NCI-H1105 treated with DMSO at 0.1 percent for 48 hours (cell line): ENCODE measurements at places on chromosomes 7 and 10.

DNA sequence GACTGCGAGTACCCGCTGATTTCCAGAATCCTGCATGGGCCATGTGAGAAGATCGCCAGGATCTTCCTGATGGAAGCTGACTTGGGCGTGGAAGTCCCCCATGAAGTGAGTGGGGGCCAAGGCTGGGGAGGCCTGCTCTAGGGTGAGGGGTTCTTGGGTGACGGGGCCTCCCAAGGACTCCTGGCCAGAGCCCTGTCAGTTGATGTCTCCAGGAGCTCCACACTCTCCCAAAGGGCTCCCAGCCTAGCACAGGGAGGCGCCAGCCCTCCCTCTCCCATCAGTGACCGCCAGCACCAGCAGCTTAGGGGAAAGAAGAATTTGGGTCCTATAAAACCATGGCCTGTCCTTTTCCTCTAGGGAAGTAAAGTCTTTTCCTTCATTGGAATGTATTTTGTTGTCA, 9.8 kb upstream of the ZNF22 start:
- no peak for DNase-seq

DNA sequence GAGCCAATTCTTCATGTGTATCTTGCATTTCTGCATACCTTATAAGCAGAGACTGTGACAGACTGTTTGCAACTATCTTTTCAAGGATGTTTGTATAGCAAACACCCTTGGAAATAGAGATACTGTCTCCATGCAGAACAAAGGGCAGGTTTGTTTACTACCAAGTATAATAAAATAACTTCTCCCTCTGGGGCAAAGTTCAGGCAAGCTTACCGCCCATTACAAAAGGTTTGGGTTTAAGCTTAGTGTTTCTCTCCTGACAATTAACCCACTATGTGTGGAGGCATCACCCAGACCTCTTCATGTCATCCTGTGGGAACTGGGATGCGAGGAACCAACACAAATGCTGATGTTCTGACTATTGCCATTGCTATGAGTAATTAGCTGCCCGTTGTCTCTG, 479.1 kb upstream of the ZMIZ1 start:
- no peak for DNase-seq

GRCh38 chr10:89404104-89405047, 10.0 kb upstream of the IFIT5 start:
- no peak for DNase-seq

- no peak for DNase-seq
These were observed 104.0 kb downstream of the CPXM2 start for GRCh38 chr10:123787566-123787965.

GRCh38 chr7:84187087-84187805, 7.3 kb downstream of the SEMA3A start:
- no peak for DNase-seq

DNA sequence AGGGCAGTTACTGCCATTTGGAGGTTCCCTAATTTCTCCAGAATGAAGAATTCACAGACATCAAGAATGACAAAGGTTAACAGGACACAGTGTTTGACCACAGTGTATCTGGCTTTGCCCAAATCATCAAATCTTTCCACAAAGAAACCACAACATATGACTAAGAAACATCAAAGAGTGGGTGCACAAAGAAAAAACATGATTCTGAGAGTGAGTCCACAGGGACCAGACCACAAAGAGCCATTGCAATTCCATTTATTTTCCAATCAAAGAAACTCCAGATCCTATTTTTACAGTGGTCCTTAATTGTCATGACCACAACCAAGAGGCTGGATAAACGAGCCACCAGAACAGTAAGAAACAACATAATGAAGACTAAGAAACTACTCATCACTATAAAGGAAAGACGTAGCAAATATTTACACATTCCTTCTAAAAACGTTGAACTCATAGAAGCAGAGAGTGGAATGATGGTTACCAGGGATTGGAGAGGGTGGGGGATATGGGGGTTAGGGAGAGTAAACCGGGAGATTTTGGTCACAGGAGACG, 286.5 kb downstream of the DOCK4 start:
- no peak for DNase-seq

GRCh38 chr7:17062151-17063044, 180.6 kb upstream of the AGR3 start:
- no peak for DNase-seq

DNA sequence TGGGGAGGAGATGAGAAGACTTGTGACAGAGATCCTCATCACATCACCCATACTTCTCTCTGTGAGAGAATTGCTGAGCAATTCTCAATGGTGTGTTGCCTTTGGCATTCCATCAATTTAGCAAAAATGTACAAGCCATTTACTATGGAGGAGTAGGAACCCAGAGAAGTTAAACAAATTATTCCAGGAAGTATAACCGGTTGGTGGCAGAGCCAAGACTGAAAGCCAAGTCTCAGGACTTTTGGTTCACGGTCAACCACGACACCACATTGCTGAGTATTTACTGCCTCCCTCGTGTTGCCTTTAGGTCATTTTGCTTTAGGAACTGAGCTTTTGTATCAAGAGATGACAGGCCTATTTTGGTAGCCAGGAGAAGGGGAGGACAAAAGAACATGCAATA, 88.0 kb upstream of the ELMO1 start:
- no peak for DNase-seq

DNA sequence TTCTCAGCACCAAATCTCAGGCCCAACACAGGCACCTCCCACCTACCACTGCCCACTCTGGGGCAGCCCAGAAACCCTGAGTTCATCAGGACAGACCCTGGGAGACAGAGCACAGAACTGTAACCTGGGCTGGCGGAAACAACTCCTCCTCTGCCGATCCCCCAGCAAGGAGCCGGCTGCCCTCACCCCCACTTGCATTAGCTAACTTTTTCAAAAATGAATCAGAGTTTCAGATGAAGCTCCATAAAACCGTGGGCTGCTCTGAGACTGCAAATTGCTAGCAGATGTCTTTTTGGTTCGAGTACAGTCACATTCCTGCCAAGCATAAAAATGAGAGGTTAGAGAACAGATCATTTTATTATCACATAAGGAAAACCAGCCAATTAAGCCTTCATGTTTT, 93.4 kb upstream of the PARD3 start:
- DNase-seq: no peak

DNA sequence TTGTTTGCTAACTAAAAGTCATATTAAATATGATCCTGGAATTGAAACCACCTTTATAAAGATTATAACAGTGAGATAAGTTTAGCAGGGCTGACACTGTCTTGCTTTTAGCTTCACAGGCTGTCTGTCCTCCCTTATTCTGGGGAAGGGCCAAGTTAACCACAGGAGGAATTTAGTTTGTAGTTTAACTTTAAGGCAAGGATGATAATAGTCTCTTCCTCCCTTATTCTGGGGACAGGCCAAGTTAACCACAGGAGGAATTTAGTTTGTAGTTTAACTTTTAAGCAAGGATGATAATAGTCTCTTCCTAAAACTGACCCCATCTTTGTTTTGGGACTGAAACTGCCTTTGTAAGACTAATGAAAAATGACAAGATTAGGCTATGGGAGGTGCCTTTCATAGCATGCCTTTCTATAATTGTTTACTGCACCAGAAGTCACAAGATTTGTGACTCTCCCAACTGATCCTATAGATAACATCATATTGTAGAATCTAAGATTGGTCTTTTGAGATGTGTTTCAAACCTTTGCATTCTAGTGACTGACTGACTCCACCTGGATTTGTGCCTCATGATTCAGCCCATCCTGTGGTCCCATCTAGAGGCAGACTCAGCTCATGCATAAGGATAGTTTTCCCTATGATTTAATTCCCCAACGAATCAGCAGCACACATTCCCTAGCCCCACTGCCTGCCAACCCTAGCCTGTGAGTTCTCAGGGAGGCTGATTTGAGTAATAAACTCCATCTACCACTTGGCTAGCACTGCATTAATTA, 212.0 kb downstream of the MAGI2 start:
- DNase-seq: no peak

GRCh38 chr7:158064631-158065030, 523.0 kb downstream of the PTPRN2 start:
- no peak for DNase-seq
